ENCODE measurements at places on chromosomes 12 and 14.

DNA sequence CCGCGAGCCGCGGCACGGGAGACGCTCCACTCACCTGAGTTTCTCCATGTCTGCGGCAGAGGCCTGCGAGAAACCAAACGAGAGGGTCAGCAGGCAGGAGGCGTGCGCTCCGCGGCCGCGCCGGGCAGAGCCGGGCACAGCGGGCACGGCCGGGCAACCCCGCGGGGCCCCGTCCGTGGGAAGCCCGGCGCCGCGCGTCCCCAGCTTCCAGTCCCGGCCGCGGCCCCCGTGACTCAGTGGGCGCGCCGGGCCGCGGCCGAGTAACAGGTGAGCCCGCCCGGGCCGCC lies 19.4 kb downstream of the BEGAIN start:
- no peaks in the 10 kb centered on the region for H3K4me1 ChIP-seq
- H3K36me3 ChIP-seq, result no peaks in the 10 kb centered on the region
- peaks cover 47% of the 10 kb centered on the region for H3K27me3 ChIP-seq
- H3K27ac ChIP-seq, result no peak overlapping the region
- H3K4me3 ChIP-seq, result no peak overlapping the region

GRCh38 chr12:105672121-105672975 lies 341.9 kb downstream of the C12orf75 start:
- DNase-seq, result no peak
- H3K27ac ChIP-seq, result peak overlapping the region; percentile 89
- peaks cover 55% of the 10 kb centered on the region for H3K4me1 ChIP-seq
- peak overlapping the region; percentile 42 for H3K4me3 ChIP-seq
- H3K36me3 ChIP-seq, result peaks cover 6% of the 10 kb centered on the region
- H3K27me3 ChIP-seq, result peaks cover 2% of the 10 kb centered on the region

GRCh38 chr14:29773990-29774389 lies 153.7 kb downstream of the PRKD1 start:
- no peak for DNase-seq
- H3K4me3 ChIP-seq, result no peak overlapping the region
- H3K27me3 ChIP-seq, result peaks cover 2% of the 10 kb centered on the region
- no peak overlapping the region for H3K27ac ChIP-seq

DNA sequence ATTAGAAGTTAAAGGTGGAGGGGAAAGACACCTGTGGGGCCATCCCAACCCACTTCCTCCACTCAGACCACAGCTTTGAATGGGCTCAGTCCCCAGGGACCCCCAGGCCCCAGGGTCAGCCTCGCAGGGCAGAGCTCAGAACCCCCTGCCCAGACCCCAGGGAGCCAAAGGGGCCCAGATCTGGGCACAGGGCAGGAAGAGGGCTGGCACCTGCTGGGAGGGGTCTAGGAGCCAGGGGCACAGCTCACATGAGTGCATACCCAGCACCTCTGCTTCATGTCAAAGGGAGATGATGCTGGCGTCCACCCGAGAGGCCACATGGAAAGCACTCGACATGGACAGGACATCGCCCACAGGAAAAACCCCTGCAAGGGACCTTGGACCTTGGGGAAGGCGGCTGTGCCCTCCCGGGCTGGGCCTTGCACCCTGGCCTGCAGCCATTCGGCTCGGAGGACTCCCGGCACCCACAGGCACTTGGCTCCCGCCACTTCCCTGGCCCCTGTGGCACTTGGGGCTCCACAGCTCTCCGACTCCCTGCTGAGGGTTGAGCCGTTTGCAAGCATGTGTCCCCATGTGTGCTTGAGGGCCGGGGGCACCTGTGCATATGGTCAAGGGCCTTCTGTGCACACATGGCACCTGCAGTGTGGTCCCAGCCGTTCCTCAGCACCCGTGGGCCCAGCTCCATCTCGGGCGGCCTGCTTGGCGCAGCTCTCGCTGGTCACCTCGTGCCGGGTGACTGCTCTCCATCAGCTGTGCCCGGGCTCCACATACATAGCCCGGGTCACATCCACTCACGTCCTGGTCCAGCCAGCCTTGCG lies 7.8 kb upstream of the AMN start:
- no peaks in the 10 kb centered on the region for H3K36me3 ChIP-seq
- H3K27me3 ChIP-seq, result peaks cover 2% of the 10 kb centered on the region
- DNase-seq, result no peak
- H3K27ac ChIP-seq, result no peak overlapping the region
- no peaks in the 10 kb centered on the region for H3K4me1 ChIP-seq
- H3K4me3 ChIP-seq, result no peak overlapping the region

DNA sequence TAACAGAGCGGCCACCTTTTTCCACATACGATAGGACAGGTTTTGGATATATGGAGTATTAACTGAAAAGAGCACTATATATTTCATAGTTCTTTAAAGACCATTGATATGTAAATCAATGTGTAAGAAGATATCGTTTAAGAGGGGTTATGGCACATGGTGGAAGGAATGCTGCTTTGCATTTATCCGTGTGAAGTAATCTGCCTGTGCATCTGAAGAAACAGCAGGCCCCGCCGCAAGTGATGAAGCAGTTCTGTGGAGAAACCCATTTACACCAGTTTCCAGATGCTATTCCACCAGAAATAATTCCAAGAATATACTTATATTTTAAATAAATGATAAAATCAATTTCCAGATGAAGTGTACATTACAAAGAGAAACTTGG lies 72.4 kb downstream of the BICD1 start:
- no peak overlapping the region for H3K4me3 ChIP-seq
- H3K27me3 ChIP-seq, result no peaks in the 10 kb centered on the region
- no peak for DNase-seq
- no peak overlapping the region for H3K27ac ChIP-seq
- peaks cover 21% of the 10 kb centered on the region for H3K4me1 ChIP-seq

DNA sequence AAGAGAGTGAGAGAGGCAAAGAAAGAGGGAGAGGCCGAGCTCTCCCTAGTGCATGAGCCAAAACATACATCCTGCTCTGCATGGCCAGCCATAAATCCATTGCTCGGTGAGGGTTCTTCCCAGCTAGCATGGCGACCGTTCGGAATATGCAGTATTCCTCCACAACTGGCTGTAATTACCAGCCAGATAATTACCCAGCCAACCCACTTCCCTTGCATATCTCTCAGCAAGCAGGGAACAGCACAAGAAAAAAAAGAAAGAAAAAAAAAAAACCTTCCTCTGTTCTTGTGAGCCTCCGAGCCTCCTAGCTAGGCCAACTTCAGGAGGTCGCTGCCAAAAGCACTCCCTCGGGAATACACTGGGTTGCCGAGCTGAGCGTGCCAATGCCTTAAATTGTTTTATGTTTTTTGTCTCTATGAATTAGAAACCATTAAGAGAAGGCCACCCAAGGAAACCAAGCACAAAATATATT lies 567.9 kb downstream of the MED13L start:
- no peaks in the 10 kb centered on the region for H3K36me3 ChIP-seq
- no peak overlapping the region for H3K4me3 ChIP-seq
- H3K27ac ChIP-seq, result no peak overlapping the region
- H3K27me3 ChIP-seq, result peaks cover 4% of the 10 kb centered on the region
- peaks cover 10% of the 10 kb centered on the region for H3K4me1 ChIP-seq
- DNase-seq, result no peak

DNA sequence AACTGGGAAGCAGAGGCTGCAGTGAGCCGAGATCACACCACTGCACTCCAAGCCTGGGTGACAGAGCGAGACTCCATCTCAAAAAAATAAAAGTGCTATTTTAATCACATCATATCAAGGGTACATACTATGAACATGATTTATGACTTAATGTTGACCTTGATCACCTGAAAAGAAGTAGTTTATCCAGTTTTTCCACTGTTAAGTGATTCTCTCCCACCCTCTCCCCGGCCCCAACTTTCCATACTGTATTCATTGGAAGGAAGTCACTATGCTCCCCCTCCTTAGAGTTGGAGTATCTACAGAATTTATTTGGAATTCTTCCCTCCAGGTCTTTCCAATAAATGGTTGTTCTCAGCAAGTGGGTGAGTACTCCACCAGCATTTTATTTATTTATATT lies 3.0 kb upstream of the PRMT5 start:
- no peaks in the 10 kb centered on the region for H3K27me3 ChIP-seq
- no peak overlapping the region for H3K4me3 ChIP-seq

DNA sequence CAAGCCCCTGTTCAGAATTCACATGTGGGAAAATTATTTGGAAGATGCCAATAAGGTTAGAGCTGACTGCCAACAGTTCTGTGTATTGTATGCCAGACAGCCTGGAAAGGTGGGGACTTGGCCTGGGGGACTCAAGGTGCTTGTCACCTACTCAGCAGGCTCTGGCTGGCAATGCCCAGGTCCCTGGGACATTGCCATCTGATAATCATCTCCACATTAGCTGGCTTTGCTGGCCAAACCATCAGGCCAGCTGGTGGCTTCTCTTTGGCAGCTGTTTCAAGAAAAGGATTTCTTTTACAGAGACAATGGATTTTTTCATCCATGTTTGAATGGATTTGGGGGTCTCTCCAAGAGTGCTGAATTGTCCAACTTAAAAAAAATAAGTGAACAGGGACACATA lies 165.2 kb downstream of the BRMS1L start:
- DNase-seq, result no peak
- no peak overlapping the region for H3K4me3 ChIP-seq
- no peak overlapping the region for H3K27ac ChIP-seq
- H3K4me1 ChIP-seq, result no peaks in the 10 kb centered on the region
- H3K27me3 ChIP-seq, result peaks cover 7% of the 10 kb centered on the region
- H3K36me3 ChIP-seq, result peaks cover 5% of the 10 kb centered on the region

DNA sequence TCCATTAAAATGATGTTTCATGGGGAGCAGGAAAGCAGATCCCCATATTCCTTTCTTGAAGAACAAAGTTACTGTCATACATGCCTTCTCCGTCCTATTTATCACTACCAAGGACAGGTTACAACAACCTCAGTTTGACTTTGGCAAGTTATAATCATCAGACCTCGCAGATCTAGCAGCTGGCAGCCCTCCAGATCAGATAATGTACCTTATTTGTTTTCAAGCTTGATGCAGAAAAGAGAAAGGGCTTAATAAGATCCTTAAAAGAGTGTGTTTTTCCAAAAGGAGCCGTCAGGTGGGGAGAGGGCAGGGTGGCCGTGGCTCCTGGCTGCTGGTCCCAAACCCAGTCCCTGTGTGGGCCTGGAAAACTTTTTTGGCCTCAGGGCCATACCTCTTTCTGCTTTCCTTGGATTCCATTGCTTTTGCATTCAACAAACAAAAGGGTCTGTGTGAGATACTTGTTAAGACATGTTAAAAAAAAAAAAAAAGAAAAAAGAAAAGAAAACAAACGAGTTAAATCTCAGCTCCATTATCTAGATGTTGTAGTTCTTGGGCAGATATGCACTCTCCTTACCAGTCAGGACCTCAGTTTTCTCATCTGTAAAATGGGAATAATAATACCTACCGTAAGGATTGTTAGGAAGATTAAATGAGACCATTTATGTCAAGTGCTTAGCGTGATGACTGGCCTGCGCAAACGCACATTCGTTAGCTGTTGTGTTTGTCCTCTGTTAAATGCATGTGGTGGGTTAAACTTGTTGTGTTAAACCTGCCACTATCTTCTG lies 64.6 kb downstream of the B4GALNT3 start:
- no peak overlapping the region for H3K27ac ChIP-seq
- peaks cover 7% of the 10 kb centered on the region for H3K4me1 ChIP-seq
- no peak for DNase-seq
- peaks cover 46% of the 10 kb centered on the region for H3K27me3 ChIP-seq

DNA sequence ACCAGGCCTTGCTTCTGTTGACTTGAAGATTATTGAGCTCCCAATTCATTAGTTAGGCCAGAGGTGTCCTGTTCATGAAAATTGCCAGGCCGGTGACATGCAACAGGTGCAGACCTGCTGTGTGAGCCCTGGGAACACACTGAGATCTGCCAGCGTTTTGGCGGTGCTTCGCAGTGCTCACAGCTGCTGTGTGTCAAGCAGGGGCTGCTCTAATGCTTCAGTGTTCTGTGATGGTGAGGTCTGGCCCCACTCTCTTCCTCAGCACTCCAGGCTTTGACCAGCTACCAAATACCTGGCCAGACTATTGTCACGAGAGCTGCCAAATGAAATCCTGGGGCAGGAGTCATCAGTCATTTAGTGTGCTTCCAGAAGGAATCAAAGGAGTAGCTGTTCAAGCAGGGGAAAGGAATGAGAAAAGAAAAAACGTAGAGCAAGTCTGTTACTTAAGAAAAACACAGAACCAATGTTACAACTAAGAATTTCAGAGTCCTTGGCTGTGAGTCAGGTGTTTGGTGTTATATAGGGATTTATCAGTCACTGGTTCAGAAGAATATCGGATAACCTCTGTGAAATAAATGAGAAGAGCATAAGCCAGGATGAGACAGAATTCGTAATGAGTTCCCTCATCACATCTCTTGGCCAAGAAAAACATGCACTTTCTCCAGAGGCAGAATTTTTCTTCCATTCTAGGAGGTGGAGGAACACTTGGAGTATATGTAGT lies 150.8 kb downstream of the FBXL14 start:
- peaks cover 32% of the 10 kb centered on the region for H3K4me1 ChIP-seq
- peaks cover 3% of the 10 kb centered on the region for H3K27me3 ChIP-seq
- H3K36me3 ChIP-seq, result peaks cover 16% of the 10 kb centered on the region
- H3K27ac ChIP-seq, result peak overlapping the region; percentile 87
- peak; percentile 68 for DNase-seq
- H3K4me3 ChIP-seq, result peak overlapping the region; percentile 67

- peaks cover 32% of the 10 kb centered on the region for H3K36me3 ChIP-seq
- H3K4me3 ChIP-seq, result no peak overlapping the region
- no peak overlapping the region for H3K27ac ChIP-seq
- no peak for DNase-seq
- H3K27me3 ChIP-seq, result peaks cover 1% of the 10 kb centered on the region
- H3K4me1 ChIP-seq, result peaks cover under 1% of the 10 kb centered on the region
These were observed 15.7 kb upstream of the RAB35 start for GRCh38 chr12:120132054-120132836.

- peaks cover 44% of the 10 kb centered on the region for H3K36me3 ChIP-seq
- DNase-seq, result no peak
- H3K27me3 ChIP-seq, result no peaks in the 10 kb centered on the region
These were observed 21.1 kb upstream of the ATF1 start for GRCh38 chr12:50742776-50743175.

DNA sequence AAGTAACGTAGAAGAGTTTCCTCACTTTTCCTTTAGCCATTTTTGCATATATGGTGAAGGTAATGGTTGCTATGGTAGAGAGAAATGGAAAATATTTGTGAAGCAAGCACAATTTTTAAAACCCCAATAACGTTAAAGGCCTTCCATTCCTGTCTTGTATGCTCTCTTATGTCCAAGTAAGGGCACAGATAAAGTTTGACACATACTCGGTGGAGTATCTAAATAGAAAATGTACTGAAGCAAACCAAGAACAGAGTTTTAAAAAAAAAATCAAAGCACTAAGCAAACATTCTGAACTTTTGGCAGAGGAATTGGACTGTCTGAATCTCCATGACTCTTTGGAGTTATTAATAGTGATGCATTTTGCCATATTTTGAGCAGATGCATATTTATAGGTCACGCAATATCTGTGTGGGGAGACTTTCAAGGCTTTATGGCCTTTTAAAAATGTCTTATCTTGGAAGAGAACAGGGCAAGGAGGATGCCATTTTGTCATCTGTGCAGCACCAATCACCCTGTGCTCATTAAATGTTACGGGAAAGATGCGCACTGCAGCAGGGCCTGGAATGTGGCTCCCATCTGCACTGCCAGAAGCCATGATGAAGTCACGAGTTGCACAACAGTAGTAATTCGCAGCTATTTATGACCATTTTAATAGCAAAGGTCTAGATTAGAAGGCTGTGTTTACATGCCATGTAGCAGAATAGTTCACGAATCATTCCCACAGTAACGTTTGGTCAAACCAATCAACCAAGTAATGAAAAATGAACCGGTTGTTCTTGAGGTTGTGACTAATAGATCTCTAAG lies 23.3 kb upstream of the AMIGO2 start:
- no peaks in the 10 kb centered on the region for H3K27me3 ChIP-seq
- H3K4me3 ChIP-seq, result peak overlapping the region; percentile 33
- H3K36me3 ChIP-seq, result peaks cover 21% of the 10 kb centered on the region
- peak overlapping the region; percentile 80 for H3K27ac ChIP-seq

Measured in HFFc6 (cell line).